Right atrium auricular region (tissue), 2 donors: ENCODE measurements at places on chromosomes 6 and 20. TPM values are rescaled to one million over a fixed set of nuclear protein-coding genes. Genes with fewer than 3 reads are reported as not detected.

DNA sequence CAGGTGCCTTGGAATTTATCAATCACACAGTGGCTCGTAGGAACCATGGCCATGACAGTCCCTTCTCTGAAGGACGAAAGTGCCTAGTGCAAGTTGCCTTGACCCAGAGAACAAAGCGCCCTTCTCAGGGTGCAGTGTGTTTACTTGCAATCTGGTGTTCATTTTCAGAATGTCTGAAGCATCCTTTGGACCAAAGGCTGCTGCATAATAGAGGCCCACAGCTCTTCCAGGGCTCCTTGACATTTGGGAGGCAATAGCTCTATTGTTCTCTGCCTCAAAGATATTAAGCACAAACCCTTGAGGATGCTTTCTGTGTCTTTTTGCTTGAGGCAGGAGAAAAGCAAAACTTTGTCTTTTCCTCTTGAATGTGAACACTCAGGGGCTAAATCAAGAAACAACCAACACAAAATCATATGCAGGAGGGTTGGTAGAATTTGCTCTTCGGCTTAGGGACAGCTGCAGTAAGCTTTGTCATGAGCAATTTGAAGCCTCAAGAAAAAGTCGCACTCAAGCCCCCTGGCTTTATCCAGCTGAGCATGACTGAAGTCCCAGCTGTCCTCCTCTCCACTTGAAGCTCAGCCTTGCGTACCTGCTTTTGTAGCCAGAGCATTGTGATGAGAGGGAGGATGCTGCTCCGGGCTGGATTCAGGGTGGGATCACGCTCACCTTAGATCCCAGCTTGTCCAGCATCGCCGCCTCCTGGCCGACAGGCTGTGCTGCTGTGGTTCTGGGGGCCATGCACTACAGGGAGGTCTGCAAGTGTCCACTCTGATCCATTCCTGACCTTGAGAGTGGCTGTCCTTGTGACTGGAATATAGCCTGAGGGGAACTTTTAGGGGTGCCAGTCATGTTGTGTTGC, 495.4 kb downstream of the CDH26 start:
- no peak for DNase-seq

GRCh38 chr6:169293196-169293595, 39.5 kb upstream of the THBS2 start:
- no peak for DNase-seq

DNA sequence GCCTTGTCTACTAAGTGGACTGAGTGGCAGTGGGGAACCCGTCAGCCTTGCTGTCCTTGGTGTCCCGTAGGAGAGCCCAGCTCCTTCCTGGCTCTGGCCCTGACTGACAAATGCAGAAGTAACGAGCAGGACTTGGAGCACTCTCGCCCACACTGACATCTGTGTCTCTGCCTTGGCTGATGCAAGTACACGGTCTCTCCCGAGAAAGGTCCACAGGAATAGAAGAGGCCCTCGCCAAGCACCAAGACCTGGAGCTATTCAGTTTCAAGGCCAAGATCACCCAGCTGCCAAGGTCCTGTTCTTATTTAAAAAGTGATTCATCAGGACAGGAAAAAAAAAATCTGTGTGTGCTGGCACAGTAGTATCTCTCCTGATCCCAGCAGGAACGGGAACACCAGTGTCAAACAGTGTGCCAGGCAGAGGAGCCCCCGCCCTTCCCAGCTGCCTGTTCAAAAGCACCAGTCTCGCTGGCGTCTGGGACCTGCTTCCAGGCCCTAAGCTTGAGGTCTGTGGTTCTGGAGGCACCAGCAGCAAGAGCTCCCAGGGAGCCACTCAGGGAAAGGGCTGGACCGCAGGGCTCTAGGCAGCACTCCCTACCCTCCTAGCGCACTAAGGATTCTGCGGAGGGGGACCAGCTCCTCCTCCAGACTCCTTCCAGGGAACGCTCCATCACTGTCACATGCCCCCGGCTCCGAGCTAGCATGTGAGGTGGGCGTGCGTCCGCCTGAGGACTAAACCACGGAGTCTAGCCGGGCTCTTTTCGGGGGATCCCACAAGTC, 376.9 kb downstream of the RNGTT start:
- no peak for DNase-seq

GRCh38 chr6:12032783-12033573, 20.9 kb downstream of the HIVEP1 start:
- no peak for DNase-seq

- DNase-seq, result no peak
Observed at GRCh38 chr20:5540091-5540490, 210.1 kb upstream of the SHLD1 start.

DNA sequence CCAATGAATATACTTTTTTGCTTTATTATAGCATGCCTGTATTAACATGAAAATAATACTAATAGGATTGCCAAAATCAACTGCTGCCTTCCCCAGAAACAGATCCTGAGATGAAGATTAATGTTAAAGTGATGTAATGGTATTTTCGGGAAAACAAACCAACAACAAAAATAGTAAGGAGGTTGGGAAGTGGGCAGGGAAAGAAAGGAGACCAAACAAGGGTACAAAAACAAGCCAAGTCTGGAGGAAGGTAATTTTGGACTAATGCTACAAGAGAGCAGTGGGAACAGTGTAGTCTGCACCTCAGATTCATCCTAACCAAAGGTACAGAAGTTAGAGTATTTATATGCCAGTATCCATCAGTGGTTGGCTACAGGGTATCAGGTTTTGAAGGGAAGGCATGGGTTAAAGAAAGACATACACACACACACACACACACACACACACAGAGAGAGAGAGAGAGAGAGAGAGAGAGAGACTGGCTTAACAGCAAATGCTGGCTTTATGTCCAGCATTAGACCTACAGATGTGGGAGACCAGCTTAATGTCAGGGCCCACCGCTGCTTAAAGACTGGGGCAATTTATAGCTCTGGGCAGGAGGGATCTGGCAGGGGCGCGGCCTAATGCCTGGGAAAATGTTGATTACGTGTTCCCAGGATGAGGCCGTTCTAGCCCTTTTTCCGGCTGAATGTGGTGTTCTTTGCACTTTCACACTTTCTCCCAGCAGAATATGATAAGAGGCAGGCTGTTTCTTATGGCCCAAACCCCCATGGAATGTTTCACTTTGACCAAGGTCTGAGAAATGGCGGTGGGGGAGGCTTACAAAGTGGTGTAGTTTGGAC, 3.8 kb upstream of the SLC17A1 start:
- DNase-seq, result peak; percentile 58

- no peak for DNase-seq
Observed at GRCh38 chr6:163182696-163183095, 231.8 kb upstream of the QKI start.

DNA sequence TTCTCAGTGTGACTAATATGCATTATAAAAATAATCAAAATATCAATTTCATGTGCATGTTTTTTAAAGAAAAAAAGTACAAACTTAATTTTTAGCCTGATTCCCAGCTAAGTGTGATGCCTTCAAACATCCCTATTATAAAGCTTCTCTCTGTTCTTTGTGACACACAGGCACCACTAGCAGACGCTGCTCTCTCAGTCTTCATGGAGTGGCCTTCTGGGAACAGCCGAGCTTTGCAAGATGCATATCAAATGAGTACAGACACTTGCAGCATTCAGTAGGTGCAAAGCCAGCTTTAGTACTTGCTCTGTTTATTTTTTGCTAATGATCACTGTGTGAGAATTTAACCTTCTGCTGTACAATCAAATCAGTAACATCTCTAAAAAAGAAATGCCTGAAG, 340.0 kb downstream of the ADGRB3 start:
- DNase-seq, result no peak

- no peak for DNase-seq
Observed at GRCh38 chr6:126786262-126786661, 332.2 kb upstream of the RSPO3 start.

- no peak for DNase-seq
Observed at GRCh38 chr6:153862139-153862538, 176.9 kb upstream of the OPRM1 start.

- DNase-seq, result no peak
Observed at GRCh38 chr20:43294031-43294430, 104.3 kb upstream of the PTPRT start.

DNA sequence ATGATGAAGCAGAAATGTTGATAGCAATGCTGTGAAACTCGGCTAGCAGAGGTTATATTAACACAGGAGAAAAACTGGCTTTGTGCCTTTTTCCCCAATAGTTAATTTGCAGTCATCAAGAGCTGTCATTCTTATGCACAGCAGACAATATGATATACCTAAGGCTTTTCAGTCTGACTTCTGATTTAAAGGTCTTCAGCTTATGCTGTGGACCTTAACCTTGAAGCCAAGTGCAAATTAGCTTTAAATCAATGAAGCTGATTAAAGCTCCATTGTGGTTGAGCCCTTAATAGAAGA, 171.6 kb upstream of the ID4 start:
- no peak for DNase-seq

DNA sequence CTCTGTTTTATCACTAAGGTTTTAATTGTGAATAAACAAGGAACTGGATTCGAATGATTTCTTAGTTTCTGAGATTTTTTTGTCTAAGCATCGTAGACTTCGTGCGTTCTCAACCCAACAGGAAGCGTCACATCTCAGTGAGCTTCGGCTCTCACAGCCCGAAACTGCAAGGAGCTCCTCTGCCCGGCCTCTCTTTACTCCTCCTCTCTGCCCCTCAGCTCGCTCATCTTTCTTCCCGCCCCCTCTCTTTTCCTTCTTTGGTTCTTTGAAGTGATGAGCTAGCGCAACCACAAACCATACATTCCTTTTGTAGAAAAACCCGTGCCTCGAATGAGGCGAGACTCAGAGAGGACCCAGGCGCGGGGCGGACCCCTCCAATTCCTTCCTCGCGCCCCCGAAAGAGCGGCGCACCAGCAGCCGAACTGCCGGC, 480 bp upstream of the NT5E start:
- DNase-seq, result no peak

- no peak for DNase-seq
Observed at GRCh38 chr6:53411451-53411850, 62.7 kb upstream of the ELOVL5 start.

GRCh38 chr6:36443471-36444428, 950 bp downstream of the KCTD20 start:
- DNase-seq, result no peak

DNA sequence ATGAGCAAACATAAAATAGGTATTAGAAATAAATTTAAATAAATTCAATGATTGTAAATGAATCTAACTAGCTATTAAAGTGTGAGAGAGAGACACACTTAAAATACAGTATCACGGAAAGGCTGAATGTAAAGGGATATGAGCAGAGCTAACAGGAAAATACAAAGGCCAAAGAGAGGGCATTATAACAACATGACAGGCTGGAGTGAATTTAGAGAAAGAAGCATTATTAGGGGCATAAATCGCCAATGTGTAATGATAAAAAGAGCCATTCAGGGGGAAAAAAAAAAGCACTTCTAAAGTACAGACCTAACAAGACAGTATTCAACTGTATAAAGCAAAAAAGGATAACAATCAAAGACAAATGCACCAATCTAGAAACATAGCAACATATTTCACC, 28.1 kb downstream of the DACT2 start:
- no peak for DNase-seq

DNA sequence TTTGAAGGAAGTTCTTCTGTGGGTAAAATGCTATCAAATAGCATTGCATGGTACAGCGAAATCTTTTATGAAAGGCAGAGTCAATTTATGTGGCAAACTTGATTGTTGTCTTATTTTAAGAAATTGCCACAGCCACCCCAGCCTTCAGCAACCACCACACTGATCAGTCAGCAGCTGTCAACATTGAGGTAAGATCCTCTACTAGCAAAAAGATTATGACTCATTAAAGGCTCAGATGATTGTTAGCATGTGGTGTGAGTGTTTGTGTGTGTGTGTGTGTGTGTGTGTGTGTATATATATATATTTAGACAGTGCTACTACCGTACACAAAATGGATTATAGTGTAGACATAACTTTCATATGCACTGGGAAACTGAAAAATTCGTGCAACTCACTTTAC, 27.8 kb downstream of the LRRN4 start:
- no peak for DNase-seq

DNA sequence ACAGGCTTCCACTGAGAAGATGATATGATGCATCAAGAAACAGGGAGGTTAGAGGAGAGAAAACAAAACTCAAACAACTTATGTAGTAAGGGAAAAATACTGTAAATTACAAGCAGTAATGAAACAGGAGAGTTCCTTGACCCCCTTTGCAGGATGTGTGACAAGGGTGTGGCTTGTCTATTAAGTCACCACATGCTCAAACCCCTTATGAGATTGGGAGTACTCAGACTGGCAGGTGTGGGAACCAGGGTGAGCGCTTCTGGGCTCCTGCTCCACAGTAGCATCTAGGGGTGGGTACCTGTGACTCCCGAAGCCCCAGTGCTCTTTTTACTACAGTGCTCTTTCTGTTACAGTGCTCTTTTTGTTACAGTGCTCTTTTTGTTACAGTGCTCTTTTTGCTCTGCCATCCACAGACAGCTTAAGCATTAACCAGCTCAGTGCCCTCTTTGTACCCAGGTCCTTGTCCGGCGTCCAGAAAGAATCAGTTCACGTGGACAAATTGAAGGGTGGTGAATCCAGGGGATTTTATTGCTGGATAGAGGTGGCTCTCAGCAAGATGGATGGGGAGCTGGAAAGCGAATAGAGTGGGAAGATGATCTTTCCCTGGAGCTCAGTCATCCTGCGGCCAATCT, 28.7 kb downstream of the OLIG3 start:
- no peak for DNase-seq

- DNase-seq, result no peak
Observed at GRCh38 chr6:157867981-157868380, 44.9 kb downstream of the SNX9 start.

DNA sequence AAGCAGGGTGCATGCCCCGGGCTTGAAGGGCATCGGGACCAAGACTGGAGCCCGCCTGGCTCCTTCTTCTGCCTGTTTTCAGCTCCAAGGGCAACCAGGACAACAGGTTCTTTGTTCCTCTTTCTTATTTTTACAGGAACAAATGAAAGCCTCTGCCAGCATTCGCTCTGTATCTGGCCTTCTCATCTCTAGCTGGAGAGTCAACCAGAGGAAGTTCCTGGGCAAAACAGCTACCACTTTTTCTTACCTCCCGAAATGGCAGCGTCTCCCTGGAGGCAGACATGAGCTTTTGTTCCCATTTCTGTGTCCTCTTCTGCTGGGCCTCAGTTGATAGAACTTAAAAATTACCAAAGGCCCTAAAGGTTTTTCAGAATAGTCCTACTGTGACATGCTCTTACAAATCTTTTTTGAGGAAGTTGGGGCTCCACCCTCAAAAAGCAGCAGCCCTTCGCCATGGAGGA, 74.1 kb upstream of the NAA20 start:
- no peak for DNase-seq

DNA sequence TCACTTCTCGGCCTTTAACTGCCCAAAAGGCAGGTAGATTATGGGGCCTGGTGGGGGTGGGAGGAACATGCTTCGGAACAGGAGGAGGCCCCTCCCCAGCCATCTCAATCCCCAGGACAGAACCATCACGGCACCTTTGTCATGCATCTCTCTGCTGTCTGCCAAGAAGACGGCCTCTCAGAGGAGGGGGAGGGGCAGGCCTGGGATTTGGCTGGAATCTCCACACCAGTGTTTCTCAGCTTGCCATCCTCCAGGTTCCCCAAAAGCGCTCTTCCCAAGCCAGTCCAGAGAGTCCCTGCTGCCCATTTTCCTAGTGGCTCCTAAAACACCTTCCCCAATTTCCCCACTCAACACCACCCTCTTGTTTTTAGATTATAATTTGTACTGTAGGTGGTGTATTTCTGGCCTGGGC, 2.5 kb upstream of the POU5F1 start:
- DNase-seq, result no peak

- no peak for DNase-seq
Observed at GRCh38 chr6:67544851-67545452, 1090.1 kb upstream of the ADGRB3 start.

Gene BPIFB2
- total RNA-seq, result not detected

Gene DPPA5
- not detected for total RNA-seq

Gene MAS1
- total RNA-seq, result not detected

Gene SENP6
- total RNA-seq, result 59.8 TPM
